ENCODE measurements at places on chromosomes 3 and 15.
A peak's percentile ranks its signal among the peaks of the same experiment; 100 is the strongest.

GRCh38 chr15:95018888-95019545, 787.7 kb downstream of the MCTP2 start:
- DNase-seq, result no peak

- no peak for DNase-seq
Observed at GRCh38 chr15:75594276-75594675, 15.2 kb upstream of the PTPN9 start.

DNA sequence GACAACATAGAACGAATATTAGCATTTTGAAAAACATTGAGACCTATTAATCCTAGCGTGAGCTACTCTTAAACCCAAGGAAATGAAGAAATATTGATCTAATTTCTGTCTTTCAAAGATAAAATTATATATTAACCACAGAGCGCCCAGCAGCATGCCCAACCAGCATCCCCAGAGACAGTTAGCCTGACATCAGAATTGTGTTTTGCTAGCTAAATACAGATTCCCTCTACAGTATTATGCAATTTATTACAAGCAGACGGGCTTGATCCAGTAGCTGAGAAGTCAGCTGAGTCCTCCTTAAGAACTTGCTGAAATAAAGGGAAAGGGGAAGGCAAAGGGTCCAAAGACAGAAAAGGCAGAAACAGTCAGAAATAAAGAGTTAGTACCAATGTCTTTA, 7.2 kb upstream of the TUSC7 start:
- DNase-seq, result no peak

DNA sequence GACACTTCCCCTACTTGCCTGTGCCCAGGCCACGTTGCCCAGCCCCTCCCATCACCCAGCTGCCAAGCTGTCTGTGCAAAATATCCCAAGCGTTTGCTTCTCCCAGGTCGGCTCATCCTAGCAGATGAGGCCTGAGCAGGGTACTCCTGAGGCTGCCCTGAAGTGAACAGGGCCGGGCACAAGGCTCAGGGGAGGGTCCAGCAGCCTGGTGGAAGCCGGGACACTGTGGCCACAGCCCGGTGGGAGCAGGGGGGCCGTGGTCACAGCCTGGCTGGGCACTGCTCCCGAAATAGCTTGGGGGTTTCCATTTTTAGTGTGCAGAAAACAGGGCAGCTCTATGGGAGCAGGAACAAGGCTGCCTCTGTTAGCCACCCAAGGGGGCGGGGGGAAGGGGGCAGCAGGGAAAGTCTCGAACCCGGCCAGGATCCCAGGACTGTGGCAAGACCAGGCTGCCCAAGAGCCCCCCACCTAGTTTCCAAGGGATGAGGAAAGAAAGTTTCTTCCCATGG, 3.4 kb downstream of the PLXNB1 start:
- DNase-seq, result no peak

- no peak for DNase-seq
Observed at GRCh38 chr3:171092467-171092911, 66.0 kb upstream of the SLC2A2 start.

DNA sequence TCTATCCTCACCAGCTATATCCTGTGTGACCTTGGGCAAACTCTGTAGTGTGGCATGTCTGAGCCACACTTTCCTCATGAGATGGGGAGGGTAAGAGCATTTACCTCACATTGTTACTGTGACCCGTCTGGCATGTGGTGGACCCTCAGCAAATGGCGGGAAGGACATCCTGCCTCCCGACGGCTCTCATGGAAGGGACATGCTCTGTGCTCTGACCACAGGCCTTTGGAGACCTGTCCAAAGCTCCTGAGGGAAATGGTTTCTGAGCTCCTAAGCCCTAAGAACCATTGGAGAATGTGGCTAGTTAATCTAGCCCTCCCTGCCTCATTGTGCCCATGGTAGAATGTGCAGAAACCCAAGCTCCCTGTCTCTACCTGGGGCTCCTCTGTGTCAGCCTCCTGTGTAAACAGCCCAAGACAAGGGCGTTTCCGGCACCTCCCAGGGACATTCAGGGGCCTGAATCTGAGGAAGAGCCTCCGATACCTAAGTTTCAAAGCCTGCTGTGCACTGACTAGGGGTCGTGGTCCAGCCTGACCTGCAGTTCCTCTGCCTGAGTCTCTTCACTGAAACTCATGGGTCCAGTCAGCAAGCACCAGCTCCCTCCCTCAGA, 29.0 kb downstream of the XYLB start:
- no peak for DNase-seq

- no peak for DNase-seq
Observed at GRCh38 chr3:31495971-31496665, 36.6 kb upstream of the STT3B start.

- DNase-seq, result peak; percentile 76
Observed at GRCh38 chr3:71069797-71070196, 513.7 kb downstream of the FOXP1 start.

DNA sequence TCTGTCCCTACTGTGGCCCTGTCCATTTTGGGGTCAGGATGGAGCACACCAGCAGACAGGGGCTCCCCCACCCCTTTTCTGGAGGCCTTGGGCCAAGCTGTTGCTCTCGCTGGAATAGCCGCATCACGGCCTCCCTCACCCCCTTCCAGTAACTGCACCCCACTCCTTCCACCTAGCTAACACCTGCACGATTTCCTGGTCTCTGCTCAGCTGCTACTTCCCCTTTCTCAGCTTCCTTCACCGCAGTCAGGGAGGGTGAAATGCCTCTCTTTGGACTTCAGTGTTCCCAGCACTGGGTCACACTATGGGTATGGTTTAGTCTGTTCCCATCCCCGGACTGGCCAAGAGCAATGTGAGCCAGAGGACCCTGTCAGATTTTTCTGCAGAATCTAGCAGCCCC, 400.2 kb downstream of the MCTP2 start:
- peak; percentile 16 for DNase-seq

- DNase-seq, result no peak
Observed at GRCh38 chr15:67940324-67940719, 100.5 kb upstream of the RNU6-1 start.

- DNase-seq, result no peak
Observed at GRCh38 chr15:77329202-77329601, 90.7 kb downstream of the PEAK1 start.

GRCh38 chr15:51878446-51879386, 49.3 kb downstream of the TMOD3 start:
- DNase-seq, result no peak

- no peak for DNase-seq
Observed at GRCh38 chr15:97688177-97688576, 272.3 kb upstream of the ARRDC4 start.

GRCh38 chr3:170107941-170108340, 70.1 kb downstream of the GPR160 start:
- DNase-seq, result no peak

- DNase-seq, result no peak
Observed at GRCh38 chr15:86383611-86384010, 303.9 kb downstream of the AGBL1 start.

DNA sequence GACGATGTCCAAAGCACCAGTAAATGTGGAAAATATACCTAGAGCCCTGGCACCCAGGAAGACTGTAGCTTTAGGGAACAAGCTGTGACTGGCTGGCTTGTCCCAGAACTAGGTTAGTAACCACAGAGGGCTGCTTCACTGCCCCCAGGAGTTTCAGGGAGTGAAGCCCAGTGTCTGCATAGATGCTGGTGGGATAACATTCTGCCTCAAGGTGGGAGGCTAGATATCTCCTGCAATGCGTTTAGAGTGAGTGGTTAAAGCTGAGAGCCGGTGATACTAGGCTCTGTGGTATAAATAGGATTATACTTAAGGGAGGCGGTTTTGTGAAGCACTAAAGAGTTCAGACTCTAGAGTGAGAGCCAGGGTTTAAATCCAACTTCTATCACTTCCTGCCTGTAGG, 11.7 kb upstream of the CP start:
- no peak for DNase-seq

DNA sequence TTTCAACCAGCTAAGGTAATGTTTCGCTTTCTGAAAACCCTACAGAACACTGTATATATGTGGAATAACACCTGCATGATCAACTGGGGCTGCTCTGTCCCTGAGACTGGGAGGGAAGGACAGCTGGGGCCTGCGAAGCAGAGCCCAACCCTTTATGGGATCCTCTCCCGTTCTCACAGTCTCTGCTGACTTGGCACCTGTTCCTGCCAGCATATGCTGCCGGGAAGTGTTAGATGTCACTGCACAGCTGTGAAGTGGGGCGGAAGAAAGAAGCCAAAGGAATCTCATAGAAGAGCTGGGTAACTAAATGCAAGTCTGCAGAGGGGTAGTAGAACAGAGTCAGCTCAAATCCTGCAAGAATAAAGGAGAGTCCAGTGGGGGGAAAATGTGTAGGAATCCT, 29.6 kb downstream of the LRRC3B start:
- DNase-seq, result no peak

DNA sequence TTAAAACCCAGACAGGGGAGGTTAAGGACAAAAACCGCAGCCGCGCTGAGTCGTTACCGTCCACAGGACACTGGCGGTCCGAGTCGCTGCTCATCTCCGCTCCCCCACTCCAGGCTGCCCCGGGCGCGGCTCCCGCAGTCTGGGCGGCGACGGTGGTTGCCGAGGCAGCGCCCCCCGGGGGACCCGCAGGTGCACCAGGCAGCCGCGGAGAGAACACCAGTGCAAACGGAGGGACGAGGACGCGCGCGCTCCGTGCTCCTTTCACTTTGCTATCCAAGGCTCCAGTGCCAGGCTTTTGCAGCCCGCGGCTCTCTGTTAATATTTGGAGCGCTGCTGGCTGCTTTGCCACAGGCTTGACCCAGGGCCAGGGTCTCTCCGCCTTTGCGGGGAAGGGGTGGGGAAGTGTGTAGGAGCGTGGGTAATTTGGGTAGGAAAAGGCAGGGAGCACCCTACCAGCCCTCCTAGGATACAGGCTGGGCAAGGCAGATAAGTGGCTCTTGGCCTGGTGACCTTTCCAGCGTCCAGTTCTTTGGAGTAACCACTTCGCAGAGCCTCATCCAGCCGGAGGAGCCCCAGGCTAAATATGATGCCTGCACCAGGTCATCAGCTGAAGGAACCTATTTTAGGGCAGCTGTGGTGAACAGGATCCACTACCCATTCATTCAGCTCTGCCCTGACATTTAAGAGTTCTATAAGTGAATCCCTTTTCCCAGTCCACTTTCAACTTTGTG, at the start of gene GADL1:
GADL1 (minus strand) TSS at position 141 of the 731 bp plus-strand sequence; CDS start at position 94, 47 bp downstream.
- peak; percentile 26 for DNase-seq

- peak; percentile 93 for DNase-seq
Observed at GRCh38 chr15:93087825-93088199, 1.2 kb downstream of the RGMA start.

GRCh38 chr3:165188452-165188851, 7.7 kb downstream of the SLITRK3 start:
- no peak for DNase-seq

DNA sequence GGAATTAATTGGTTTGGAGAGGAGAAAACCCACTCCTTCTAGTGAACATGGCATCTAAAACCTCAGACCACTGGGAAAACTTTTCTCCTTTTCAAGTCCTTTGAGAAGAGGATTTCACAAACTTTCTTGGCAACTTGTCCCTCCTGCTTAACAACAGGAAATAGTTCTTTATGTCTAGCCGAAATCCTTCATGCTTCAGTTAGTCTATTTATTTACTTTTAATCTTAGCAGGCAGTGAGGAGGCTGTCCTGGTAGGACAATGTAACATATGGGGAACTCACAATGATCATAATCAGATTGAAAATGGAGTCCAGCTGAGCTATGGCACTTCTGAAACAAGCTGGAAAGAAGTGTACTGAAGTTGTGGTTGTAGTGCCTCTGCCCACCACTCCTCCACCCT, 50.6 kb downstream of the KY start:
- DNase-seq, result peak; percentile 28

GRCh38 chr3:129313665-129314385, 35.2 kb downstream of the HMCES start:
- no peak for DNase-seq

DNA sequence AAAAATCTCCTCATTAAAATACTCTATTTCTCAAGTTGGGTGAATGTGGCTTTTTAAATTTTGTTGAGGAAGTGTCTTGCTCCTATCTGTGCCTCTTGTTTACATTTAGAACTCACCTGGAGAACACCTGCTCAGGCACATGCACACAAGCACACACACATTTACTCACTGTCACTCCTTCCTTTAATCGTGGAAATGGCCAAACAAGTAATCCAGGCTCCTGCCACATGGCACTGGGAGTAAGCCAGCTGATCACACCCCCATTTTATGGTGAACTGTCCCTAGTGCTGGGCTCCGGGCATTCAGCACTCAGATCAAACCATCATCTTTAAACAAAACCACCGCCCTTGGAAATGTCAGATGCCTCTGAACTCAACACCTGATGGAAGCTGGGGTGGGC, 204.7 kb upstream of the BHLHE40 start:
- DNase-seq, result no peak

GRCh38 chr15:75431270-75431669, 20.2 kb downstream of the SIN3A start:
- DNase-seq, result no peak

GRCh38 chr3:7700977-7701376, 800.6 kb upstream of the LMCD1 start:
- no peak for DNase-seq

DNA sequence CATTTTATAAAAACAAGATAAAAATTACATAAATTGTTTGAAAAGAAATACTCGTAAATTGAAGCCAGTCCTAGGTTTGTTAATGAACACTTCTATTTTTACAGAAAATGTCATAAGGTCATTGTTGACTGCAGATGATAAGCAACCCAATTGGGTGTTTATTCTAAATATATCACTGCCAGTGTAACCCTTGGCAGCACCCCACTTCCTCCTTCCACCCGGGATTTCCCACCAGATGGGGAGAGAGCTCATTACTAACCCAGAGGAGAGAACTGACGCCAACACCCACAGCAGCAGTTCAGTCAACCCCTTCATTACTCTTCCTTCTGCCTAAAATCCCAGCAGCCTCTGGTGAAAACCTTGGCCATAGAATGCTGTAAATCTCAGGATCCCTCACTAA, 307.6 kb downstream of the GAP43 start:
- no peak for DNase-seq

DNA sequence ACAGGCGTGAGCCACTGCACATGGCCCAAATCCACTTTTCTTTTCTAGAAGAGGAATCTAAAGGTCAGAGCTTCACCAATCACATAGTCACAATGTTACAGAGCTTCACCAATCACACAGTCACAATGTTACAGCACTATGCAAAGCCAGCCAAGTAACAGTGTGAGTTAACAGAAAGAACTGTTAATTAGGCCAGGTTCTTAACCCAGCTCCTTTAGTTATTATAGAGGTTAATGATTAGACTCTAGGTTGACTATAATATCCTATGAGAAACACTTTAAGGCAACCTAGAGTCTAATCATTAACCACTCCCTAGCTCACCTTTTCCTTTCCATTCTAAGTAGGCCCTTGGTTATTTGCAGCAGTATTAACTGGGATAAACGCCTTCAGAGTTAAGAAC, 54.0 kb downstream of the TASOR start:
- no peak for DNase-seq

DNA sequence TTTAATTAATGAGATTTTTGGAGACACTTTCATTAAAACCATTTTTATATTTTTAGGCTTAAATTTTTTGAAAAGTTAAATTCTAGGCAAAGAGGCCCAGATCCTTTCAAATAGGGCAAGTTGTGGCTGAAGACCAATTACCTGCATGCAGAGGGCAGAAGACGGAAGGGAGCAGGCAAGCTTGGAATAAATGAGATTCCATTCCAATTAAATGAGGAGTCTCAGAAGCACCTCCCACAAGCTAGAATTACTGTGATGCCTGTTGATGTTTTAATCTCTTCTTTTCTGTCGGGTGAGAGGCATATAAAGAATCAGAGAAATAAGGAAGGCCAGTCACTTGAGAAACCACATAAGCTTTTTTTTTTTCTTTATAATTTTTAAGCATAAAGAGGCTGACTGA, 46.8 kb downstream of the KBTBD8 start:
- no peak for DNase-seq

GRCh38 chr3:73674280-73674679, 49.5 kb upstream of the PDZRN3 start:
- no peak for DNase-seq
